ENCODE measurements at places on chromosomes 16 and 17.

DNA sequence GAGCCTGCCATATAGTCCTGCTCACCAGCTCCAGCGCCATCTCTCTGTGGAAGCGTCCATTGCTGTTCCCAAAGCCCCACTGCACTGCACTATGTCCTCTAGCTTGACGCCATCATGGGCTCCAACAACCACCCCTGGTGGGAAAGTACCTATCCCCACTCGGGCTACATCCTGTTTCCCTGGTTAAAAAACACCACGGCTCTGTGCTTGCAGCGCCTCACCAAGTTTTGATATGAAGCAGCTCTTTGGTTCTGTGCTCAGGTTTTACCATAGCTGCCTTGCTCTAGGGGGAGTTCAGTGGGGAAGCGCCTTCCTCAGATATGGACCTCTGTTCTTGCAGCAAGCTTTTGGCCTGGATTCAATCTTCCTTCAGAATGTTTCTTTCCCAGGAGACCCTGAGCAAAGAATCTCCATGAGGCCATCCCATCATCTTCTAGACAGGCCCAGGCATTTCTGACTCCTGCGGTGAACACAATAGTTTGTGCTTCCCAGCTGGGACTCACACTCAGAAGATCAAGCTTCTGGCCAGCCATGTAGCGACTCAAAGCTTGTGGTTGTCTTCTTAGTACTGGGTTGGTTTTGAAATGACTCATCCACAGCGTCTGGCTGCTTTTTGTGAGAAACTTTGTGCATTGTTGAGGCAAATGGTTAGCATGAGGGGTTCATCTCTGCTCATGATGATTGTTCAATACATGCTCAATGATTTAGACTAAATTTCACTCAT is 39.5 kb downstream of the DYNLRB2 start:
- DNase-seq, result peak; percentile 63

DNA sequence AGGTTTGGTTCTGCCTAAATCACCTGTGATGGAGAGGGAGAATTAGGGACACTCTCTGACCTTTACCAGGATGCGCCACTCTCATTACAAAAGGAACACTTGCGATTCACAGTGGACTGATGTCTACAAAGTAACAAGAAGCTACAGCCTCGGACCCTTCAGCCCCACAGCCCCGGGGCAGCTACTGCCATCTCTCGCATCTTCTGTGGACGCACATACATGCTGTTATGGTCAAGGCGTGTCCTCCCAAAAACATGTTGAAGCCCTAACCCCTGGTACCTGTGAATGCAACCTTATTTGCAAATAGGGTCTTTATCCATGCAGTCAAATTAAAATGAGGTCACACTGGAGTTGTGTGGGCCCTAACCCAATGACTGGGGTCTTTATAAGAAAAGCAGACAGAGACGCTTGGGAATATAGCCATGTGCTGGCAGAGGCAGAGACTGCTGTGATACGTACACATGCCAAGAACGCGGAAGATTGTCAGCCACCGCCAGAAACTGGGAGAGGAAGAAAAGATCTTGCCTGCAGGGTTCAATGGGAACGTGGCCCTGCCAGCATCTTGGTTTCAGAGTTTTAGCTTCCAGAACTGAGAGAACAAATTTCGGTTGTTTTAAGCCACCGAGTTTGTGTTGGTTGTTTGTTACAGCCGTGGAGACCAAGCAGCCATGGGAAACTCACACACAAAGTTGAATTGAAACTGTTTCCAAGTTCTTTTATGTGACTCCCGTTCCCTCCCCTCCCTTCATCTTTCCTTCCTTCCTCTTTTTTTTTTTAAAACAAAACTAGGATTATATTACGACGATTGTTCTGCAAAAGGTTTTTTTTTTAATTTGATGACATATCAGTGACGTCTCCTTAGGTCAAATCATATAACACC is 23.1 kb downstream of the ATP2C2 start:
- DNase-seq, result no peak

GRCh38 chr16:48559462-48560211 is 50.3 kb downstream of the N4BP1 start:
- no peak for DNase-seq

GRCh38 chr17:69480245-69480644 is 65.7 kb downstream of the MAP2K6 start:
- no peak for DNase-seq

DNA sequence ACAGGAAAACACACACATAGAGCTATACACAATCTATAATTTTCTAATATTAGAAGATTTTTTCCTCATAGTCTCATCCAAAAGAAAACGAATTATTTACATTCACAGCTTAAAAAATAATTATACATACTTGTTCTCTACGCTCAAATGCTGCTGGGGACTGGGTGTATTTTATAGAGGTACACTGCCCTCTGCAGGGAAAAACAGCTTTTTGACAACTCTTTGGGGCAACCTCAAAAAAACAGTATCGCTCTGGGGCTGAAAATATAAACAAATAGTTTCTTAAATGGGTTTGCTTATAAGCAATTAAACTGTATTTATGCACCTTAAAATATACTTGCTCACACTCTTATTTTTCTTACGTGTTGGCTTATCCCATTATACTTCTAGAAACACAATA is 261.8 kb upstream of the PSMD7 start:
- peak; percentile 36 for DNase-seq

GRCh38 chr16:29876217-29876593 is 13.2 kb upstream of the CDIPT start:
- DNase-seq, result no peak

GRCh38 chr17:71142333-71142732 is 973.0 kb downstream of the KCNJ2 start:
- DNase-seq, result no peak

DNA sequence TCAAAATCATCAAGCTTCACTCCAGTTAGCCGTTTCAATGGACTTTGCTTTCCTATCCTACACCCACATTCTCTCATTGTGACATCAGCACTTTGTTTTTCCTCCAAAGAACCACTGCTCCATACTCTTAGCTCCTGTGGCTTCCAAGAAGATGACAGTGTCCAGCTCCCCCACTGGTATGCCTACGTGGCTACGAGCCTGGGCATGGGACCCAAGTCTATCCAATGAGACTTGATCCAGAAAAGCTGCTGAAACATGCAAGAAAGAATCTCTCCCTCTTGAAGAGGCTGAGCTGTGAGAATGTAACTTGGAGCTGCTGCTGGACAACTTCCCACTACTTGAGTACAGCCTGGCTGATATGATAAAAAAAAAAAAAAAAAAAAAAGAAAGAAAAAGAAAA is 9.4 kb downstream of the TOX3 start:
- DNase-seq, result no peak

DNA sequence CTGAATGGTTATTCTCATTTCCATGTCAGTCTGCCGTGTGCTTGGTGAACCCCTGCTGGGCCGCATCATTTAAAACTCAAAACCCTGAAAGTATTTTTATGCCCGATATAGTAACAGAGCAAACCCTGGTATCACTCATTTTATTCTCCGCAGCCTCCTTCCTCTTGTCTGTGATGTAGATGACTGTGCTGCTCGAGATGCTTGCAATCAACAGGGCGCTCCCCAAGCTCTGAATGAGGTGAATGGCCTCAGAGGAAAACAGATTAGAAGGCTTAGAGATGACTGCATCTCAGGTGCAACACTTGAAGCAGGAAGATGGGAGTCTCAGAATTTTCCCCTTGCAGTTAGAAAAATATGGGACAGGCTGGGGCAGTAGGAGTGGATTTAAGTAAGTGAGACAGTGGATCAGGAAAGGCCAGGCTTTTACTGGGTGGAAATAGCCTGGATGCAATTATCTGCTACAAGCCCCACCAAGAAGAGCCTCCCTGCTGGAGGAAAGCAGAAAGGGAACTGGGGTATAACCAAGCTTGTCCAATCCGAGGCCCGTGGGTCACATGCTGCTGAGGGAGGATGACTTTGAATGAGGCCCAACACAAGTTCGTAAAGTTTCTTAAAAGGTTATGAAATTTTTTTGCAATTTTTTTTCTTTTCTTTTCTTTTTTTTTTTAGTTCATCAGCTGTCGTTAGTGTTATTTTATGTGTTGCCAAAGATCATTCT is 166.9 kb downstream of the CDH13 start:
- DNase-seq, result no peak

- no peak for DNase-seq
These were observed 1.3 kb downstream of the SMTNL2 start for GRCh38 chr17:4585638-4585994.

DNA sequence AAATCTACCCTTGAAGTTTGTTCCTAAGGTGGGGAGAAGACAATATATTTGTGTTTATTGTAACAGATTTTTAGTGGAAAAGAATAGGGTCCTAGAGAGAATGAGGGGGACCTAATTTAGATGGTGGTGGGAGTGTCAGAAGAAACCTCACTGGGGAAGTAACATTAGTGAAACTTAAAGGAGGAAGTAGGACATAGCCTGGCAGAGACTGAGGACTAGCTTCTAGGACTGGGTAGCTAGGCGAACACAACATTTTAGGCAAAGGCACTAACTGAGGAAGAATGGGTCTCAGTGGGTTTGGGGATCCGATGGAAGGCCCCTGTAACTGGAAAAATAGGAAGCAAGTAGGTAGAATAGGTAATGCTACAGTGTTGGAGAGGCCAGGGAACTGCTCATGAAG is 4.2 kb upstream of the ARL2BP start:
- DNase-seq, result no peak
